ENCODE measurements at places on chromosomes 16 and 17. TPM values are rescaled to one million over a fixed set of nuclear protein-coding genes. Genes with fewer than 3 reads are reported as not detected.

Gene BPTF
- total RNA-seq: 92.9 TPM

- no peak for DNase-seq
- H3K4me3 ChIP-seq: no peak overlapping the region
- no peak overlapping the region for H3K27ac ChIP-seq
- no peaks in the 10 kb centered on the region for H3K36me3 ChIP-seq
- H3K27me3 ChIP-seq: peaks cover 8% of the 10 kb centered on the region
Observed at GRCh38 chr17:77769215-77769614, 189.3 kb upstream of the TNRC6C start.

GRCh38 chr16:29702269-29702668, 23.3 kb downstream of the QPRT start:
- H3K4me3 ChIP-seq: peak overlapping the region; percentile 58
- H3K27me3 ChIP-seq: no peaks in the 10 kb centered on the region
- H3K4me1 ChIP-seq: peaks cover 41% of the 10 kb centered on the region
- no peaks in the 10 kb centered on the region for H3K36me3 ChIP-seq

DNA sequence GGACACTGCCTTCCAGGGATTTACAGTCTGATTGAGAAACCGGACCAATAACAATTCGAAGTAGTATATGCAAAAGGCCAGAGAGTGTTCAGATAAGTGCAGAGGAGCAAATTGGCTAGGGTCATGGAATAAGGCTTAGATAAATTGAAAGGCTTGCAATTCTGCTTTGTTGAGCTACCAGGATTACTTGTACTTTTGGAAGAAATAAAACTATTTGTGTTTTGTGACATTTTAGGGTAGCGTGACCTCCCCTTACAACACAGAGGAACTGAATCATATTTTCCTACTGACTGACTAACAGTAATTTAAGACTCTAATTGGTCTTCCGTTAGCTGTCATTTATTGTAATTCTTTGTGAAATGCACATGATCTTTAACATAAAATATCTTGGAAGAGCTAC, 104.7 kb downstream of the PITPNC1 start:
- H3K27ac ChIP-seq: no peak overlapping the region
- no peaks in the 10 kb centered on the region for H3K27me3 ChIP-seq
- H3K36me3 ChIP-seq: no peaks in the 10 kb centered on the region
- H3K4me1 ChIP-seq: peaks cover 30% of the 10 kb centered on the region
- no peak for DNase-seq

DNA sequence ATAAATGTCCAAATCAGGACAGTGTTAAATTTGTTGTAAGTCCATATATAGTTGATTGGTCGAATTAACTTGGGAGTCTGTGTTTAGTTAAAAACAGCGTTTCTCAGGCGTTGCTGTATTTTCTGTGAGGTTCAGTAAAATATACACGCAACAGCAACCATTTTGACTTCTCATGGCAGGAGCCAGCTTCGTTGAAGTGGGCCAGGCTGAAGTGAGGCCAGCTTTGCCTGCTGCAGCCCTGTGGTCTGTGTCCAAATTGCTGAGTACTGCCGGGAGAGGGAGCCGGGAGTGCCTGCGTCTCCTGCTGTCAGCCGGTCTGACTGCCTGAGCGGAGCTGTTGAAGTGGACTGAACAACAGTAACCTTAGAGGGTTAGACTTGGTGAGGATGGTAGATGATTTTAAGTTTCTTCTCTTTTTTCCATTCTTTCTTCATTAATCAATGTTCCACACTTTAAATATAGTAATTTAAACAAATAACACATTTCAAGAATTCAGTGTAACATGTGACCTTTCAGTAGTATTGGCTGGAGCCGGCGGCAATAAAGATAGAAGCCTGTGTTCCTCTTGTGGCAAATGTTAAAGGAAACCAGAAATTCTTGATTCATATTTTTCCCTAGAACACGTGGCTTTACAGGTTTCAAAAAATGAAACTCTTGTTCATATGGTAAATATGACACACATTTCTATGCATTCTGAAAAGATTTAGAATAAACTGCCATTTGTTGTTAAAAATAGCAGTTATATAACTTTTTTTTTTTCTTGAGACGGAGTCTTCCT, 37.0 kb upstream of the ZNF750 start:
- DNase-seq: no peak
- H3K27me3 ChIP-seq: no peaks in the 10 kb centered on the region
- H3K27ac ChIP-seq: no peak overlapping the region
- no peak overlapping the region for H3K4me3 ChIP-seq

GRCh38 chr16:84769416-84769815, 50.4 kb upstream of the CRISPLD2 start:
- no peak overlapping the region for H3K27ac ChIP-seq
- peaks cover 73% of the 10 kb centered on the region for H3K36me3 ChIP-seq
- no peaks in the 10 kb centered on the region for H3K27me3 ChIP-seq
- peaks cover 41% of the 10 kb centered on the region for H3K4me1 ChIP-seq
- H3K4me3 ChIP-seq: no peak overlapping the region
- no peak for DNase-seq

DNA sequence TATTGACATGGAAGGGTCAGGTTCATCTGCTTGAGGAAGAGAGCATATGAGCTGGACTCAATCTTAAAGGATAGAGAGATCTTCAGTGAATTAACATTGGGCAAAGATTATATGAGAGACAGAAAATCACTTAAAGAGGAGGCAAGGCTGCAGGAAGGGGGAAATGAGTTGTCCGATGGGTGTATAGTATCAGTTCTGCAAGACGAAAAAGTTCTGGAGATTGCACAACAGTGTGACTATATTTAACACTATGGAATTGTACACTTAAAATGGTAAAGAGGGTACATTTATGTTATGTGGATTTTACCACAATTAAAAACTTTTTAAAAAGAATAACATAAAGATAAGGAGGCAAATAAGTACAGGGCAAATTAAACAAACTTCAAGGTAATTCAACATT, 80.7 kb downstream of the HELZ start:
- H3K4me3 ChIP-seq: no peak overlapping the region
- no peaks in the 10 kb centered on the region for H3K4me1 ChIP-seq
- peaks cover 48% of the 10 kb centered on the region for H3K36me3 ChIP-seq

GRCh38 chr17:28973425-28973824, 22.1 kb upstream of the PHF12 start:
- H3K27ac ChIP-seq: no peak overlapping the region
- no peak for DNase-seq
- H3K27me3 ChIP-seq: peaks cover 13% of the 10 kb centered on the region
- H3K4me3 ChIP-seq: no peak overlapping the region
- H3K4me1 ChIP-seq: no peaks in the 10 kb centered on the region
- H3K36me3 ChIP-seq: no peaks in the 10 kb centered on the region

DNA sequence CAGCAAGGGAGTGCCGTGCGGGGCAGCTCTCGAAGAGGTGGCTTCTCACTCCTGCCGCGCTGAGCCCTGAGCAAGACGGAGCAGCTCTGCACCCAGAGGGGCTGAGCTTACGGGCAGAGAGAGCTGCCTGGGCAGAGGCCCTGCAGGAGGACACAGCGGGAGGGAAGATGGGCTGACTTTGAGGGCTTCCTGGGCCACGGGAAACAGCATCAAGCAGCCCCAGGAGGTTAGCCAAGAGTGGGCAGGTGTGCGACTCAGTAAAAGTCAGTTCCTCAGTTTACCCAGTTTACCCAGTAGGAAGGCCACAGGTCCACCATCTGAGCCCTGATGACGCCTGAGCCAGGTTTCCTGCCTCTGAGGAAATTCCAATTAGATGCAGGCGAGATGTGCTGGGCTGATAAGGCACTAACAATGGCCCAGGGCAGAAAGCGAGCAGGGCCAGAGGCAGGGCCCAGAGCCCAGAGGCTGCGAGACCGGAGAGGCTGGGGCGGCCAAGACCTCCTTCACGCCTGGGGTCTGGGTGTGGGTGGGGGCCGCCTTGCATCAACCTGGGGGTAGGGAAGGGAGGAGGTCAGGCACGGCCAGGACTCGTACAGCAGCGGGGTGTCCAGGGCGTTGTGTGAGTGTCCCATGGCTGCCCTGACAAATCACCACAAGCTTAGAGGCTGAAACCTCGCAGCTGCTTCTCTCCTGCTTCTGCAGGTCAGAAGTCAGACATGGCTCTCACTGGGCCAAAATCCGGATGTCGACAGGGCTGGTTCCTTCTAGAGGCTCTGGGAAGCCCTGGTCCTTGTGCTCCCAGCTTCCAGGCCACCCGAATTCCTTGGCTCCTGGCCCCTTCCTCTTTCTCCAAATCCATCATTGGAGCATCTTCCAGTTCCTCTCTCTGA, 32.0 kb upstream of the CIBAR2 start:
- H3K27me3 ChIP-seq: peaks cover 7% of the 10 kb centered on the region
- no peak overlapping the region for H3K27ac ChIP-seq
- no peak for DNase-seq
- H3K4me1 ChIP-seq: no peaks in the 10 kb centered on the region

DNA sequence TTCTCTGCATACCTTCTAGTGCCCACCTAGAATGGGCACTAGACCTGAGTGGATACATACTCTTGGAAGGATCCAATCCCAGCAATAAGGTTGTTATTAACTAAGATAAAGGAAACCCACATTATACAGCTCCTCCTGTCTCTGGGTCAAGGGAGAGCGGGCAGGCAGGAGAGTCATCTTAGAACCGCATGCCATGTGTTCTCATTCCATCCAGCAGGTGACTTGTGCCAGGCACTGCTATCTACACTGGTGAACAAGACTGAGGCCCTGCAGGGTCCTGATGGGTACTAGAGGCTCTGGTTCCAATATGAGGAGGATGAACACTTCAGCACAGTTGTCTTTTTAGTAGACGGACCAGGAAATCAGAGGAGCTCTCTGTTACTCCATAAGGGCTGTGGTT, 5.9 kb upstream of the CD300H start:
- H3K27me3 ChIP-seq: peaks cover 43% of the 10 kb centered on the region
- H3K4me3 ChIP-seq: no peak overlapping the region
- no peaks in the 10 kb centered on the region for H3K36me3 ChIP-seq

Gene GPRC5C
- total RNA-seq: 0.68 TPM

DNA sequence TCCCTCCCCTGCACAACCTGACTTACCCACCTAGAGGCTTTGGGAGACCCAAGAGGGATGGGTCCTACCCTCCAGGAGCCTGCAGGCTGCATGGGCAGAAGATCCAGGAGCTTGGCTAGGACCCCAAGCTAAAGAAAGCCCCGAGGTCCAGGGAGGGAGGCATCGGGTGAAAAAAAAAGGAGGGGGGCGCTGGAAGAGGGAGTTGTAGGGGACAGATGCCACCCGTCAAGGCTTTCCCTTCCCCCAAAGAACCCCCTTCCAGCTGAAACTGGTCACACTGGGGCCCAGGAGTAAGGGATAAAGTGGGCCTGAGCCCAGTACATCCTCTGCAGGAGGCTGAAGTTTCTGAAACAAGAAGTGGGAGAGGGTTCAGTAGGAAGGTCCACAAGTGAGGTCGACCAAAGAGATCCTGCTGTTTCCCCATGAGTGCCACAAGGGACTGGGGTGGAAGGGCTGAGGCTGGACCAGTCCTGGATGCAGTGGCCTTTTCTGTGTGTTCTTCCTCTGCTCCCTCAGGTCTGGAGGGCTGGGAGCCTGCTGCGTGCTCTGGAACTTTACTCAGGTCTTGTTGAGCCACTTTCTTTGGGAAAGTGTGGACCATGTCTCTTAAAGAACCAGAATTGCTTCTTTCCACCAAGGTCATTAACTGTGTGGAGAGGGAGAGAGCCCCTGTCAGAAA, 14.2 kb upstream of the CBFB start:
- DNase-seq: no peak
- peaks cover 14% of the 10 kb centered on the region for H3K36me3 ChIP-seq
- H3K4me1 ChIP-seq: peaks cover 48% of the 10 kb centered on the region
- H3K27ac ChIP-seq: peak overlapping the region; percentile 93
- H3K27me3 ChIP-seq: no peaks in the 10 kb centered on the region

- H3K27me3 ChIP-seq: no peaks in the 10 kb centered on the region
- H3K4me3 ChIP-seq: no peak overlapping the region
- peaks cover 32% of the 10 kb centered on the region for H3K36me3 ChIP-seq
- H3K4me1 ChIP-seq: peaks cover 51% of the 10 kb centered on the region
- no peak overlapping the region for H3K27ac ChIP-seq
- no peak for DNase-seq
Observed at GRCh38 chr17:32492648-32493289, 6.0 kb downstream of the CDK5R1 start.

Gene BRIP1
- 21.7 TPM for total RNA-seq

All from activated CD4-positive, alpha-beta memory T cell treated with anti-CD3 and anti-CD28 coated beads, Interleukin-2, amount 10 ng/mL, durations not matched to agents 7 days and 5 days (primary cell).